ENCODE measurements at places on chromosomes 13 and 19. TPM values are rescaled to one million over a fixed set of nuclear protein-coding genes. Genes with fewer than 3 reads are reported as not detected.
A peak's percentile ranks its signal among the peaks of the same experiment; 100 is the strongest.

GRCh38 chr19:4014541-4015491 is 7.3 kb downstream of the PIAS4 start:
- peaks cover 78% of the 10 kb centered on the region for H3K4me1 ChIP-seq
- peaks cover 97% of the 10 kb centered on the region for H3K36me3 ChIP-seq
- no peaks in the 10 kb centered on the region for H3K27me3 ChIP-seq
- H3K27ac ChIP-seq: peak overlapping the region; percentile 79
- H3K4me3 ChIP-seq: no peak overlapping the region
- no peak for DNase-seq

GRCh38 chr19:30222428-30222873 is 149.7 kb upstream of the ZNF536 start:
- no peak overlapping the region for H3K4me3 ChIP-seq
- no peaks in the 10 kb centered on the region for H3K36me3 ChIP-seq
- peaks cover 32% of the 10 kb centered on the region for H3K27me3 ChIP-seq
- peaks cover 32% of the 10 kb centered on the region for H3K4me1 ChIP-seq
- no peak overlapping the region for H3K27ac ChIP-seq
- DNase-seq: no peak

DNA sequence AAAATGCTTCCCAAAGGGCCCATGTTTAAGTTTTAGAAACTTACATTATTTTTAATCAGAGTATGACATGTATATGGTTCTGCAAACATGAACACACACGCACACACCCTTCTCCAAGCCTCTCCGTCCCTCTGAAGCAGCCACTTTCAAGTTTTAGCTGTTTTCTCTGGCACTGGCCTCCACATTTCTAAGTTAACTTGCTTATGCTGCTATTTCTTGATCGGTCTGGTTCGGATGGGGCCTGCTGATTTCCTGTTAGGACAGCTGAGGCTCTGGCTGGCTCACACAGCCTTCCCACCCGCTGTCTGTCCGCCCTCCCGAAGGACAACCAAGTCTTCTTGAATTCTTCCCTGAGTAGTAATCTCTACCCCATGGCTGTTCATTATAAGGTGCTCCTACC is 4.4 kb downstream of the SPC24 start:
- no peak for DNase-seq
- H3K4me1 ChIP-seq: peaks cover 20% of the 10 kb centered on the region
- no peaks in the 10 kb centered on the region for H3K27me3 ChIP-seq
- no peak overlapping the region for H3K4me3 ChIP-seq

- no peak overlapping the region for H3K27ac ChIP-seq
- no peaks in the 10 kb centered on the region for H3K4me1 ChIP-seq
- no peak overlapping the region for H3K4me3 ChIP-seq
- H3K27me3 ChIP-seq: no peaks in the 10 kb centered on the region
Observed at GRCh38 chr13:29861694-29862110, 11.3 kb upstream of the UBL3 start.

Gene CBLC
- not detected for total RNA-seq

GRCh38 chr19:38952395-38953165 is 21.8 kb downstream of the MRPS12 start:
- no peaks in the 10 kb centered on the region for H3K27me3 ChIP-seq
- peaks cover 12% of the 10 kb centered on the region for H3K4me1 ChIP-seq
- H3K36me3 ChIP-seq: no peaks in the 10 kb centered on the region
- no peak for DNase-seq

- no peak overlapping the region for H3K4me3 ChIP-seq
- no peaks in the 10 kb centered on the region for H3K36me3 ChIP-seq
- no peaks in the 10 kb centered on the region for H3K4me1 ChIP-seq
- no peak for DNase-seq
- no peaks in the 10 kb centered on the region for H3K27me3 ChIP-seq
- no peak overlapping the region for H3K27ac ChIP-seq
Observed at GRCh38 chr13:53017433-53017970, 11.1 kb upstream of the OLFM4 start.

DNA sequence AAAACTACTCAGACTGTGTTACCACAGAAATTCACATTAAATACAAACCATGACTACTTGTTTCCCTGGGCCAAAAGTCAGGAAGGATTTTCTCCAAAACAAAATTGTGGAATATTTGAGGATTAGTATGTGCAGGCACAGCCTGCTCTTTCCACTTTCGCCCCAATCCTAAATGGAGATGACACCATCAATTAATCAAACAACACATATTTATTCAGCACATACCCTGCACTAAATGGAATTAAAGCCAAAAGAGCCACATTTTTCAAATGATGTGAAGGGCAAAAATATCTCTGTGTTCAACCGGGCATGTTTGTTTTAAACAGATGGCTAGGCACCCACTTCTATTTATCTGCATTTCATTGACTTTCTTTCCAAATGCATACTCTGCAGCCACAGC is 523.1 kb downstream of the DCT start:
- no peak for DNase-seq
- no peaks in the 10 kb centered on the region for H3K4me1 ChIP-seq
- H3K27ac ChIP-seq: no peak overlapping the region
- H3K36me3 ChIP-seq: no peaks in the 10 kb centered on the region
- no peak overlapping the region for H3K4me3 ChIP-seq

GRCh38 chr13:71613066-71613745 is 253.8 kb downstream of the DACH1 start:
- H3K27ac ChIP-seq: no peak overlapping the region
- no peaks in the 10 kb centered on the region for H3K4me1 ChIP-seq
- DNase-seq: no peak
- no peaks in the 10 kb centered on the region for H3K36me3 ChIP-seq
- H3K4me3 ChIP-seq: no peak overlapping the region
- no peaks in the 10 kb centered on the region for H3K27me3 ChIP-seq

Gene RASL11A
- 7.2 TPM for total RNA-seq

DNA sequence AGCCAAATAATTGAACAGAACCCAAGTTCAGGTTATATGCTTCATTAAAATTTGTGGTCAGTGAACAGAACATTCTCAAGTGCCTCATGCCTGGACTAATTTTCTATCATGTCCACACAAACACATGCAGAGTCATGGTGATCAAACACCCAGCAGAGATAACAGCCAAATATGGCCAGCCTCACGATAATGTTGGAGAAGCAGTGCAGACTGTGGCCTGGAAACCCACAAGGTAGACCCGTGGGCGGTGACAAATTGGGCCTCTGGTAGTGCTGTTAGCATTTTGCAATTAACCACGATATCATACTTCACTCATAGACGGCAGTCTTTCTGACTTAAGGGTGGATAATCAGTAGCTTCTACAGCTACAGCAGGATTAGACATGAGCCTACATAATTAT is 35.0 kb upstream of the VWA8 start:
- no peaks in the 10 kb centered on the region for H3K27me3 ChIP-seq
- no peaks in the 10 kb centered on the region for H3K4me1 ChIP-seq
- H3K27ac ChIP-seq: no peak overlapping the region
- H3K36me3 ChIP-seq: no peaks in the 10 kb centered on the region

Gene CLDND2
- total RNA-seq: not detected

- H3K27ac ChIP-seq: no peak overlapping the region
- peaks cover 9% of the 10 kb centered on the region for H3K4me1 ChIP-seq
- no peaks in the 10 kb centered on the region for H3K27me3 ChIP-seq
- no peaks in the 10 kb centered on the region for H3K36me3 ChIP-seq
Observed at GRCh38 chr13:111923991-111924677, 142.8 kb upstream of the SOX1 start.

DNA sequence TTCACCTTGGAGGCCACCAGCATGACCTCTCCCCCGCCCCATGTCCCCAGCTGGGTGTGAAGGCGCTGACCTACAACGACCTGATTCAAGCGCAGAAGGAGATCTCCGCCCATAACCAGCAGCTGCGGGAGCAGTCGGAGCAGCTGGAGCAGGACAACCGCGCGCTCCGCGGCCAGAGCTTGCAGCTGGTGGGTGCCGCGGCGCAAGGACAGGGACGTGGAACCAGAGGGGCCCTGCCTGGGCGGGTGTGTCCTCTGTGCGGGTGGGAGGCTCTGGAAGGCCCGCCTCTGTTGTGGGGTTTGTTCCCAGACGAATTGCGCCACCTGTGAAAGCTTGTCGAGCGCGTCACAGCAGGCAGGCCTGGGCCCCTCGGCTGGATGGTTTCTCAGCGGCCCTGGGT is 22.3 kb downstream of the PLEKHJ1 start:
- no peak overlapping the region for H3K27ac ChIP-seq
- no peaks in the 10 kb centered on the region for H3K4me1 ChIP-seq
- H3K27me3 ChIP-seq: no peaks in the 10 kb centered on the region
- DNase-seq: no peak

DNA sequence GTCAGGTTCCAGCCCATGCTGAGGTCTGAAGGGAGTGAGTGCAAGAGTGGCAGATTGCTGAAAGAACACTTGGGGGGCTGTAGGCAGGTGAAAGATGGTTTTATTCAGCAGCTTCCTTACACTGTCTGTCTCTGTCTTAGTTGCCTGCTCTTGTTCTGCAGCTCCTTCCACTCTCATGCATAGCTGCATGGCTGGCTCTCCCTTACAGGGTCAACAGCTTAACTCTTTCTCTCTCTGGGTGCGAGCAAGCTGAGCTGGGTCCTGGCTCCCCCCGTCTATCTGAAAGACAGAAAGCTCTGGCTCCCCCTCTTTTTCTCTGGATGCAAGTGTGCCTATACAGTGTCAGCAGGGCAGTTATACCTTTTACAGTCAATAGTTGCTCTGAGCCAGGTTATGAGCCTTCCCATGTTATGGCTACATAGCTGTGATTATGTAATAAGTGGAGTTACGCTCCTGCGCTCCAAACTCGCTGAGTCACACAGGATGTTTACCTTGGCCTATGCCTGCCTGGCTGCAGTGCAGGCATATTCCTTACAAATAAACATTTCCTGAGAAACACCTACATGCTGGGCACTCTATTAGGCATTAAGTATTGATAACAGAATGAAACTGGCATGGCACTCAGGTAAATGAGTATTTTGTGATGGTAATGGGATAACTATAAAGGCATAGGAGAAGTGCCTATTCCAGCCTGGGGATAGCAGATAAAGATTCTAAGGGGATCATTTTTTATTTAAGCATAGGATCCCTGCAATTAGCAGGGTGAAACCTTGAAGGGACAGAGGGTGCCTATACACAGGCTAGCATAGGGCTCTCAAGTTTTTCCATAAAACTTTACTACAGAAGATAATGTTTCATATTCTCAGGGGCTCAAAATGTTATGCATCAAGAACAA is 826.9 kb upstream of the PCDH9 start:
- H3K27me3 ChIP-seq: no peaks in the 10 kb centered on the region
- no peaks in the 10 kb centered on the region for H3K36me3 ChIP-seq
- DNase-seq: no peak
- H3K4me1 ChIP-seq: no peaks in the 10 kb centered on the region

Gene ELAVL3
- 25.8 TPM for total RNA-seq

Gene OVOL3
- total RNA-seq: not detected

- DNase-seq: no peak
- H3K36me3 ChIP-seq: no peaks in the 10 kb centered on the region
- no peak overlapping the region for H3K4me3 ChIP-seq
- no peaks in the 10 kb centered on the region for H3K4me1 ChIP-seq
- no peaks in the 10 kb centered on the region for H3K27me3 ChIP-seq
- no peak overlapping the region for H3K27ac ChIP-seq
Observed at GRCh38 chr13:39196965-39197646, 158.8 kb downstream of the NHLRC3 start.

Gene CD33
- total RNA-seq: 3.0 TPM

- H3K27me3 ChIP-seq: no peaks in the 10 kb centered on the region
- H3K4me1 ChIP-seq: peaks cover 46% of the 10 kb centered on the region
- H3K27ac ChIP-seq: peak overlapping the region; percentile 50
- no peak for DNase-seq
Observed at GRCh38 chr19:31317570-31317969, 31.7 kb downstream of the TSHZ3 start.

- H3K36me3 ChIP-seq: no peaks in the 10 kb centered on the region
- no peak for DNase-seq
- H3K27ac ChIP-seq: no peak overlapping the region
- H3K4me3 ChIP-seq: no peak overlapping the region
- peaks cover 10% of the 10 kb centered on the region for H3K4me1 ChIP-seq
Observed at GRCh38 chr13:44333950-44334655, 39.5 kb upstream of the SERP2 start.

Gene SHC2
- total RNA-seq: 24.2 TPM

Gene TMEM86B
- 0.59 TPM for total RNA-seq

Gene TBXA2R
- 0.94 TPM for total RNA-seq

- H3K27ac ChIP-seq: no peak overlapping the region
- H3K27me3 ChIP-seq: no peaks in the 10 kb centered on the region
- H3K4me3 ChIP-seq: no peak overlapping the region
- no peaks in the 10 kb centered on the region for H3K36me3 ChIP-seq
Observed at GRCh38 chr13:37168151-37168550, 62.7 kb upstream of the CSNK1A1L start.

Gene OR4F17
- not detected for total RNA-seq

Gene PSPN
- 1.1 TPM for total RNA-seq

DNA sequence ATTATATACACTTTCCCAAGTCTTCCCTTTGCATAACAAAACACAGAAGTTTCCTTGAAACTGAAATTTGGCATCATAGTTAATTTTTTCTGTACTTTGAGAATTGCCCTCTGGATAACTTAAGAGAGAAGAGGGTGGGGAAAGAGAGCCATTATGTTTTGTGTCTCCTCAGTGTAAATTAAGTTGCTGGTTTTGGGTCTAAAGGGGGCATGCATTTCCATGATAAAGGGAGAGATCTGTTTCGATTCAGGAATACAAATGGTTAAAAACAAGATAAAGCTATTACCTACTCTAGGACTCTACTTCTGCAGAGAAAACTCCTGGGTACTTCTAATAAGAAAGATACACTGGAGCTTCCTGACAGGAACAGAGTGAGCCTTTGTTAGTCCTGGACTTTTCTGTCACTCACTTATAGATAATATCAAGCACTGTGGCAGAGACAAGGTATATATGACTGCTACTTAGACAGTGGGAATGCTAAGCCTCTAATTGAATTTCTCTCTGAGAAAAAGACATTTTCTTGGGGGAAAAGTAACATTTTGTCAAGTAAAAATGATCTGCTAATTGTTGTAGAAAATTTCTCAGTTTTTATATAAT is 142.8 kb upstream of the PCDH9 start:
- H3K4me3 ChIP-seq: no peak overlapping the region
- no peaks in the 10 kb centered on the region for H3K4me1 ChIP-seq
- no peaks in the 10 kb centered on the region for H3K27me3 ChIP-seq

GRCh38 chr13:71028884-71029283 is 838.1 kb downstream of the DACH1 start:
- no peaks in the 10 kb centered on the region for H3K4me1 ChIP-seq
- no peak overlapping the region for H3K4me3 ChIP-seq
- H3K27ac ChIP-seq: no peak overlapping the region
- H3K27me3 ChIP-seq: no peaks in the 10 kb centered on the region
- no peaks in the 10 kb centered on the region for H3K36me3 ChIP-seq

- no peak for DNase-seq
- H3K4me3 ChIP-seq: no peak overlapping the region
- no peaks in the 10 kb centered on the region for H3K36me3 ChIP-seq
- no peaks in the 10 kb centered on the region for H3K27me3 ChIP-seq
- H3K27ac ChIP-seq: no peak overlapping the region
Observed at GRCh38 chr19:31261603-31262212, 87.5 kb downstream of the TSHZ3 start.

- H3K4me1 ChIP-seq: peaks cover 22% of the 10 kb centered on the region
- no peak overlapping the region for H3K27ac ChIP-seq
Observed at GRCh38 chr19:845707-846521, 5.1 kb downstream of the PRTN3 start.

Gene SCN1B
- total RNA-seq: 5.8 TPM
